ENCODE measurements at places on chromosomes 2 and 18.

- peak; percentile 3 for DNase-seq
These were observed 134.8 kb upstream of the CREB1 start for GRCh38 chr2:207394812-207395534.

- no peak for DNase-seq
These were observed 23.9 kb upstream of the CCDC68 start for GRCh38 chr18:54983041-54983686.

GRCh38 chr2:157441072-157441454, 2.8 kb downstream of the CYTIP start:
- DNase-seq = no peak

DNA sequence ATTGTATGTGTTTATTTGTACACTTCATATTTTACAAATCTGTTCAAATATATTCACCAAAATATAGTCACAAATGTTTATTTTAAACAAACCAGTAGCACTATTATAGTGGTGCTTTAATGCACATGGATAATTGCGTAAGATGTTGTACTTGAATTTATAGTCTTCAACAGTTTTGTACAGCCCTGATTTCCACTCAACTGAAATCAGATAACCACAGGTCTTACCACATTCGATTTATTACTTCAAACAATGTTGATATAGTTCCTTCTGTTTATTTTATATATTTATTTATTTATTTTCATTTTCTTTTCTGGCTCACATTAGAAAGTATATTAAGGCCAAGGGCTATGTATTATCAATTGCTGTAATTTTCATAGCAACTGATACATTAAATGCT, 99.4 kb upstream of the ZNF804A start:
- DNase-seq = no peak

DNA sequence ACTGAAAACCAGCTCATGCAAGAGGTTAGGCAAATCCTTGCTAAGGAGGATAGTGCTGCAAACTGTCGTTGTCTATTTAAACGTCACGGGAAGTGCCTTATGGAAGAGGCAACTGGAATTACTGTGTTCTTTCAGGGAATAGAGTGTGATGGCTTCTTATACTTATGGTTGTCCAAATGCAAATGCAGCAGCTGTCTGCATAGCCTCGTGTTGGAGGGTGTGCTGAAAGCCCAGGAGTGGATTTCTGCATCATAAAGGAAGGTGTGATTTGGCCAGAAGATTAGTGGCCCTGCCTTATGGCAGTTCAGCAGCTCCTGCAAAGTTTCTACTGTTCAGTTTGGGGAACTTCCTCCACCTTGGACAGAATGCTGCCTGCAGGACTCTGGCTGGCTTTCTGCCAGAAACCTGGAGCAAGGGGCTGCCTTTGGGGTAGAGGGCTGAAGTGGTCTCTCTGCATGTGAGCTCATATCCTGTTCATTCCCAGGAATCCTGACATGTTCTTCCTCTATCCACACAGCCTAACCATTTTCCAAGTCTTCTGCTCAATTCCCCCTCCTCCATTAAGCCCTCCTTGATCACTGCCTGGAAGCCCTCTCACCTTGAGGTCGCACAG, 321.2 kb upstream of the CXCR4 start:
- DNase-seq = no peak

GRCh38 chr18:54805571-54806334, 22.5 kb upstream of the RAB27B start:
- DNase-seq = no peak

DNA sequence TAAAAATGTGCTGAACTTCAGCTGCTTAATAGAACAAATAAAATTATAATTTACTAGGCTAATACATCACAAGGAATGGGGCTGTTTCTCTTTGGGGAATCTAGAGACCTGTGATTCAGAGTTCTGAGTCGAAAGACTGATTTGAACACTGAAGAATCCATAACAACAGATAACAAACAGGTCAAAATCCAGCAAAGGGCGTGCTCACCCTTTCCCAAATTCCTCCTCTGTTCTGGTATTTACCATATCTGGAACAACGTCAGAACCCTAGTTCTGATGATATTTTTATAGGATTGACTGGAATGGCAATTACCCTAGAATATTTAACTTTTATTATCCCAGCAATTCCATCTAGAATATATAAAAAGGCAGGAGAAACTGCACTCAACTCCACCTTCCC, 66.0 kb upstream of the ITGA6 start:
- DNase-seq = no peak

- DNase-seq = no peak
These were observed 192.5 kb downstream of the NDUFA10 start for GRCh38 chr2:239832490-239833268.
